Natural killer cell (primary cell): ENCODE measurements at places on chromosomes 6 and 20. TPM values are rescaled to one million over a fixed set of nuclear protein-coding genes. Genes with fewer than 3 reads are reported as not detected.

Gene SLC22A7
- not detected for total RNA-seq

Gene SMIM29
- 30.8 TPM for total RNA-seq

Gene CGA
- total RNA-seq = not detected

DNA sequence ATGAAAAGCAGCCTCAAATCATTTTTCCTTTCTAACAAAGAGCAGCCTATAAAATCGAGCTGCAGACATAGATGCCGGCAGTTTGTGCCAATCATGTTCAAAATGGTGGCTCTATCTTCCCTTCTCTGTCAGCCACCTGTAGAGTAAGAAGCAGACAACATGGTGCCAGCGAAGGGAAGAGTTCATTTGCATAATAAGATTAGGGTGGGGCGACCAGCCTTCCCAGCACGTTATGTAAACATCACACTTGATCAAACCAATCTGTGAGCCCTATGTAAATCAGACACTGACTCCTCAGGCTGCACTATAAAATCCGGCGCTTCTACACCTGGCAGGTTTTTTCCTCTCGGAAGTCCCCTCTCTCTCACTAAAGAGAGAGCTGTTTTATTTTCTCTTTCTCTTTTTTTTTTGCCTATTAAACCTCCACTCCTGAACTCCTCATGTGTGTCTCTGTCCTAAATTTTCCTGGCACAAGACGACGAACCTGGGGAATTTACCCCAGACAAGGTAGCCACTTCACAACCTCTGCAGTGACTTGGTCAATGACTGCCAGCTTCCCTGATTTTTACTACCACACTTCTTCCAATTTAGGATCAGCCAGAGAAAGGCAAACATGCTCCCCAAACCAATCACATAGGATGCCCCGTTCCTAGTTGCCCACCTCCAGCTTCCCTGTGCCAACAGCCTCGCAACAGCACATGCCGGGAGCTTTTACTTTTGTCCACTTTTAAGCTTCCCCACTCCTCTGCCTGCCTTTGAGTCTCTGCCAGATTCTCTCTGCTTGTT is 12.9 kb downstream of the TPMT start:
- no peak overlapping the region for H3K27ac ChIP-seq
- no peak overlapping the region for H3K4me3 ChIP-seq
- no peaks in the 10 kb centered on the region for H3K27me3 ChIP-seq
- DNase-seq = no peak
- H3K4me1 ChIP-seq = no peaks in the 10 kb centered on the region
- peaks cover 60% of the 10 kb centered on the region for H3K36me3 ChIP-seq

DNA sequence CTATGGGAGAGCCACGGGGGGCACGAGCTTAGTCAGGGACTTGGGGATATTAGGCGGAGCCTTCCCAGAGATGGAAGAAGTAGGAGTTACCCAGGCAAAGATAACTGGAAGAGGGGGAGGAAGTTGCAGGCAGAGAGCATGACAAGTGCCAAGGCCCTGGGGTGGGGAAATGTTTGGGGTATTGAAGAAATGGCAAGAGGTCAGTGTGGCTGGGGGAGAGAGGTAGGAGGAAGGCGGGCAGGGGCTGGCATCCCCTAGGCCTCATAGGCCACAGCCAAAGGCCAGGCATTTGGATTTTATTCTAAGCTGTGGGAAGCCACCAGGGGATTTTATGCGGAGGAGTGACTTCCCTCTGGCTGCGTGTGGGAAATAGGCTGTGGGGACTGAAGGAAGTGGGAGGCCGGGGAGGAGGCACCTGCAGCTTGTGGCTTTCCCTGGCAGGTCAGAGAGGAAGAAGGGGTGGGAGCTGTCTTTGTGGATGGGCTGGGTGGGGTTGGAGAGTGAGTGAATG is 22.7 kb downstream of the SNAI1 start:
- H3K4me1 ChIP-seq = peaks cover 36% of the 10 kb centered on the region
- DNase-seq = no peak
- H3K27ac ChIP-seq = no peak overlapping the region
- no peak overlapping the region for H3K4me3 ChIP-seq
- no peaks in the 10 kb centered on the region for H3K36me3 ChIP-seq

DNA sequence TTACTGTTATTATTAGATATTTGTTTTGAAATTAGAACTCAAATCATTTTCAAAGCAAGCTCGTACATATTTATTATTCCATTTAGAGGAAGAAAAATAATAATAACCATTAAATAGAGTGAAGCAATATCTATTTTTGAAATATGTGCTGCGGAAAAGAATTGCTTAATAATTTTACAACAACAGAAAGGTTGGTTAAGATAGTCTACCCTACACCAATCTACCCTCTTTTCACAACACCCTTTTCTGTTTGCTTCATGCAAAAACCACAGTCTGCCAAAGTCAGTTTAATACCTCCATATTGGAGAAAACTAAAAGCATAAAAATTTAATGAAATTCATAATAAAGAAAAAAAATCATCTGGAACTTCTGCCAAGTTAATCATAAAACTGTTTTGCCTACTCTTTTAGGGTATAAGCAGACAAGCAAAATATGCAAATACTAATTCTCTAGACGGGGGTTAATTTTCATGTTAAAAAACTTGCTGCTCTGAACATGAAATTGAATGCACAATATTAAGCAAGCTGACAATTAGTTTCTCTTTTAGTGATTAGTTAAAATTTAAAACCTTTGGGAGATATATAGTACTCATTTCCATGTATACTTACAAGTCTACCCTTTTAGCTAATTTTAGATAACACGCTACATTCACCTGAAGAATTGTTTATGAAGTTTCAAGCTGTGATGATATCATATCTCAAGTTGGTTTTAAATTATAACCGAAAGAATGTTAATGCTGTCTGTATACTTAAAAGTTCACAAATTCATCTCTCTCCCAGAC is 100.2 kb downstream of the AHI1 start:
- H3K4me3 ChIP-seq = no peak overlapping the region
- DNase-seq = no peak
- H3K4me1 ChIP-seq = no peaks in the 10 kb centered on the region

Gene FGD2
- 22.3 TPM for total RNA-seq
